ENCODE measurements at places on chromosomes 2 and 18.

- DNase-seq, result no peak
Measured at GRCh38 chr18:5772306-5773105, 122.8 kb downstream of the TMEM200C start.

DNA sequence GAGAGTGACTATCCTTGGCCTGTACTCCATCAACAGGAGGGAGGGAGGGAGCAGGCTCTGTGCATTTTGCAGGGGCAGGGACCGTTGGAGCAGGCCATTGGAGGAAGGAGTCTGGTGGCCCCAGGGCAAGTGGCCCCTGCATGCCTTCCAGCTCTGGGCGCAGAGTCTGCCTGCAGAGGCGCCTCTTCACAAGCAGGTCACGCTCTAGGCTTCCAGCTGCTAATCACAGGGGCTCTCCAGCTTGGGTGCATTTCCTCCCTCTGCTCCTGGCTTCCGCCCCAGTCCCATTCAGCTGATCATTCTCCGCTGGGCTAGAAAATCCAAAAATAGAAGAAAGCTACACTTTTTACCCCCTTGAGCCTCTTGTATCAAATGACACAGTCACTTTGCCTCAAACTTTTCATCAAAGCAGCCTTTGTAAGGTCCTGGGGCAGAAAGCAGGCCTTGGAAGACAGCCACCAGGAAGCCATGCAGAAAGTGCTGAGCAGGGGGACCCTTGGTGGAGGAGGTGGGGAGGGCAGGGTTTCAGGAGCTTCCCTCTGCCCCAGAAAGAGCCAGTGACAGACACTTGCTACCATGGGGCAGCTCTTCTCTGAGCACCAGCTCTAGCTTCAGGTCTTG, 11.3 kb downstream of the TMEM247 start:
- no peak for DNase-seq

DNA sequence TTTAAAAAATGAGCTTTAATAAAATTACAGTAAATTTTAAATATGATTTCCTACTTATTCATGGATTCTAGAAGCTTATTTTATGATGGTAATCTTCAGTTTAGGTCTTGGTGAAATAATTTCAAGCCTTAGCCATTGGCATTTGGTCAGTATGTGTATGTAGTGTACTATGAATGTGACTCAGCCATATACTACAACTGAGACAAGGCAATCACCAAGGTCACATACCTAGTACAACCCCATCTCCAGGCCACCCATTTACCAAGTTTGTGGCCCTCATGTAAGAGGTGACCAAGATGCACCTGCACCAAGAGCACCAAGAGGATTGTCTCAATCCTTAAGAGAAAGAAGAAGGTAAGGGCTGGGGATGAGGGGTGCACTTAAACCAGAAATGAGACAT, 54.8 kb upstream of the FRZB start:
- no peak for DNase-seq

GRCh38 chr18:41410006-41410405, 545.0 kb upstream of the PIK3C3 start:
- no peak for DNase-seq

DNA sequence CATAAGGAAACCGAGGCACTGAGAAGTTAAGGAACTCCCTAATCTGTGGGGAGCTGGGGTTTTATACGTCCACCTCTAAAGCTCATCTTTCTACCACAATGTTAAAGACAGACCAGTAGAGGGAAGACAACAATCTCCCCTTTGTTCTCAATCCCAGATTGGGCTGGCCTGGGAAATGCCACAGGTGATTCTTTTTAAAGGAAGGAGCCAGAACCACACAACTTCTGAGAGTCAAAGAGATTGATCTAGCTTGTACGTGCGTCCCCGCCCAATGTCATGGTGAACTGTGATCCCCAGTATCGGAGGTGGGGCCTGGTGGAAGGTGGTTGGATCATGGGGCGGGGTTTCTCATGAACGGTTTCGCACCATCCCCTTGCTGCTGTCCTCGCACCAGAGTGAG, 81.8 kb upstream of the LCLAT1 start:
- no peak for DNase-seq

DNA sequence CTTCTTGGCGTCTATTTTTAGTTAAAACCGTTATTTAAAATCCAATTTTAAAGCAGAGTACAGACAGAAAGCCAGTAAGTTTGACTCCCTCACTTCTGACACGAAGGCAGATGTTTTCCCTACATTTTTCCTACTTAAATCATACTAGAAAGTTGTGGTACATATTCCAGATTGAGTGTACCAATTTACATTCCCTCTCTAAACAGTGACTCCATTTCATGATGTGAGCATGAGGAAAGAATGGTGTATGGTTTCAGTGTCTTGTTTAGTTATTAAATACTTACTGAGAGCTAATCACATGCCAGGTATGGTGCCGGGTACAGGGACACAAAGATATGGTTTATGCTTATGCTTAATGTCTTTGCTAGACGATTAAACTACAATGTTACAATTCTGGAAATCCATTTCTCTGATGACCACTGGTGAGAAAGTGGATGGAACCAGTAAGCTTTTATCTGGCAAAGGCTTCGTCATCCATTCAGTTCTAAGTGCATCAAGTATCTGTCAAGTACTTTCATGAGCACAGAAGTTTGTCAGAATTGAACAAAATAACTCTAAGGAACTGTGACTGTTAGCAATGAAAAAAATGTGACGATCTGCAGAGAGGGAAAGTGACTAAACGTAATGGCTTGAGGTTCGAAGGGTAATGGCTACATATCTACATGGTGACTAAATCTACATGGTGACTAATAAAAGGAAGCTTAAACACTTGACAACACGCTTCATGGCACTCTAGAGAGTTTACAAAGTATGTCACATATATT, 25.7 kb downstream of the MAP4K3 start:
- no peak for DNase-seq

- no peak for DNase-seq
Measured at GRCh38 chr2:40741532-40741931, 289.6 kb upstream of the SLC8A1 start.

- no peak for DNase-seq
Measured at GRCh38 chr2:155157065-155157464, 458.6 kb downstream of the KCNJ3 start.

DNA sequence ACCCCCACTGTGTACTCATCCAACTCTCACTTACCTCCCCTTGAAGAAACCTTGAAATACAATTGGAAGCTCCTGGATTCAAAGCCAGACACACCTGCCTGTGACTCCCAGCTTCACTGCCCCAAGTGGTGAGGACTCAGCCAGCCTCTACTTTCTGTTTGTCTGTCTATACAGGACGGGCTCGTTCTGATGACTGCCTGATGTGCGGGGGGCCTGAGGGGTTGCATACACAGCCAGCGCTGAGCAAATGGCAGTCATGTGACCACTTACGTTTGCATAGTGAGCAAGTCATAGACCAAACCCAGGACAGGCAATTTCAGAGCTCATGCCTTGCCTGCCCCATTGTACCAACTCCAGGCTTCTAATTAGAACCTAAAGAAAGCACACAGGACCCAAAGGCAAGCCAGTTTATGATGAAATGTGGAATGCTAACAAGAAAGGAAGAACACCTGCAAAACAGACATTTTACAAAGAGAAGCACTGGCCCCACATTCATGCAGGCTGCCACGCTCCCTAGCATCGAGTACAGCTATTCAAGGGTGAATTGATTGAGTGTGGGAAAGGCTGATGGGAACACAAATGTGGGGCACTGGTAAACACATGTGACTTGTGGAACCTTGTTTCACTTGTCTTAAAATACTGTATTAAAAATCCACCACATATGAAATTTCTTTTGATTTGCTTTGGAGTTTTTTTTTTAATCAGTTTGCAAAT, 137.8 kb downstream of the LNPK start:
- DNase-seq, result no peak

GRCh38 chr18:11872479-11873136, 21.4 kb downstream of the CHMP1B start:
- DNase-seq, result no peak

GRCh38 chr2:109467701-109468100, 146.1 kb downstream of the SEPTIN10 start:
- no peak for DNase-seq

DNA sequence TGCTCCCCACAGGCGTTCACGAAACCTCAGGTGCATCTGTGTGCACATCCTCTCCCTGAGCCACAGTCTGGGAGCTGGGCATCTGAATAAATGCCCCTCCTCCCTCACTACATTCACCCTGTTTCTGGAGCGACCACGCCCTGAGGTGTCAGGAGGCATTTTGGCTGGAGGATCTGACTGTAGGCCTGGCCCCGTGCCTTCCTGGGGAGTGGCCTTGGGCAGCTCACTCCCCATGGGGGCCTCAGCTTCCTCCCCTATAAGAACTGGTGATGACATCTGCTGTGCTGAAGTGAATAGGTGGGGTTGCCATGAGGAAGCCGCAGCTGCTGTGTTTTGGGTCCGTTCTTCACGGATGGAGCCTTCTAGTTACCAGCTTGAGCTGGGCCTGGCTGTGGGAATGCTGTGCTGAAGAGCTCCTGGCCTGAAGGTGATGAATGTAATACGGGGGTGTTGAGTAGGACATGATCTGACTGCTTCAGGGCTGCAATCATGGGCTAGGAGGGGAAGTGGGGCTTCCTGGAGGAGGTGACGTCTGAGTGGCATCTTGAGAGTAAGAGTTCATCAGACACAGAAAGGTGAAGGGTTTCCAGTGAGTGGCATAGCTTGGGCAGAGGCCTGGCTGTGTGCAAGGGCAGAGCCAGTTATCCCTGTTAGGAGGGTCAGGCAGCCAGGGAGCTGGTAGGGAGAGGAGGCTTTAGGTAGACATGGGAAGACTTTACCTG, 58.2 kb downstream of the GLI2 start:
- DNase-seq, result no peak

DNA sequence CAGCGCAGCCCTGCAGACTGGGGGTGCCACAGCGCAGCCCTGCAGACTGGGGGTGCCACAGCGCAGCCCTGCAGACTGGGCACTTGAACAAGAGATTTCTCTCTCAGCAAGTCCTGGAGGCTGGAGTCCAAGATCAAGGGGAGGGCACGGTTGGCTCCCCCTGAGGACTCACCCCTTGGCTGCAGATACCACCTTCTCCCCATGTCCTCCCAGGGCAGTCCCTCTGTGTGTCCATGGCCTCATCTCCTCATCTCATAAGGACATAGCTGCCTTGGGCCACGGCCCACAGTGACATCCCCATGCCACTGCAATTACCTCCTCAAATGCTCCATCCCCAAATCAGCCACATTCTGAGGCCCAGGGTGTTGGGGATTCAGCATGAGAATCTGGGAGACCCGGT, 98.2 kb downstream of the TPO start:
- DNase-seq, result no peak

- peak; percentile 34 for DNase-seq
Measured at GRCh38 chr2:230828272-230828961, 36.3 kb upstream of the ITM2C start.

GRCh38 chr2:168155046-168155445, 92.3 kb downstream of the STK39 start:
- no peak for DNase-seq

DNA sequence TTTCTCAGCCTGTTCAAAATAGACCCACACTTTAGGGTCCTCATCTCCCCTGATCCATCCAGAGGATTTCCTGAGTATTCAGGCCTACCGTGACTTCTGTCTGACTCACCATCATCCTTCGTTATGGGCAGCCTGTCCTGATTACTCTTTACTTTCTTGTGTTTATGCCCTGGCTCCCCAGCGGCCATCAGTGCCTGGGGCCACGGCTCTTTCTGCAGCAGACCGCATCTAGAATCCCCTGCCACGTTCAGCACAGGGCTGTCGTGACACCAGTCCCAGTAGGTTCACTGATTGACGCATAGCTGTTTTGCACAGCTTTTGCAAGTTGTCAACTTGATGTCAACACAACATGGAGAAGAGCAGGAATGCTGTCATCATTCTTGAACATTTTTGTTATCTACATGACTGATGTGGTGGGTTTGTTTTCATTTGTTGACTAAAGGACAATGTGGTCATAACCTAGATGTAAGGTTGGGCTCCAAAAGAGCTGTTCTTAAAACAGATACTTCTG, 225.6 kb downstream of the HAUS1 start:
- DNase-seq, result no peak

- no peak for DNase-seq
Measured at GRCh38 chr18:10923141-10923540, 226.2 kb downstream of the PIEZO2 start.

DNA sequence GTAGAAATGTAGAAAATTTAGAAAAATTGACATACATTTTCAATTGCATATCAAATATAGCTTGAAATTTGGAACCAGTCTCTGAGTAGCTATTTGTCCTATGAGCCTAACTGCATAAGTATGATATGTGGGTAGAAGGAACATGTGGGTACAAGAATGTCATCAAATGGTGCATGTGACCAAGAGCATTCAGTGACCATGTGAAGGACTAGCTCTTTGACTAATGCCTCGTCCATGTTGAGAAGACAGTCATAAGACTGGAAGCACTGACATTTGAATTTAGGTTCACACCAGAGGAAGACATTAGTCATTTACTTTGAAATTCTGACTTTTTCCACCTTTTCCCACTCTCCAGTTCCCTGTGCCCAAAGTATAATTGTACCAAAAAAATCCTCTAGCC, 12.6 kb downstream of the MRPL44 start:
- no peak for DNase-seq

- no peak for DNase-seq
Measured at GRCh38 chr2:109637749-109638570, 23.8 kb downstream of the SOWAHC start.

- DNase-seq, result no peak
Measured at GRCh38 chr2:229408356-229408755, 137.3 kb upstream of the PID1 start.

GRCh38 chr2:203623661-203624060, 82.8 kb upstream of the CD28 start:
- no peak for DNase-seq

- DNase-seq, result no peak
Measured at GRCh38 chr2:64754570-64754969, 100.9 kb upstream of the SERTAD2 start.

DNA sequence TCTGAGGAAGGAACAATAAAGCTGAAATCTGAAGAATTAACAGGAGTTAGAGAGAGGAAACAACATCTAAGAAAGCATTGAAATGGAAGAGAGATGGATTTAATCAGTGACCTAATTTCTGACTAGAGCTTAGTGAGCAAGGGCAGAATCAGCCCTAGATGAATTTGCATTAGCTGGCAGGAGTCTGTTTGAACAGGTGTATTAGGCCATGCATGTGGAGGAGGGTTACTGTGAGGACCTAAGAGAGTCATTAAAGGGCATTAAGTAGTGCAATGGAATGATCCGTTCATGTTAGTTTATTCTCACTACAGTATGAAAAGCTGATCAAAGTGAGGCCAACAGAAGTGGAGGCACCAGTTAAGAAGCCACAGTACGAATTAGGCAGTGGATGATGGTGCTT, 285.3 kb downstream of the GRB14 start:
- no peak for DNase-seq

DNA sequence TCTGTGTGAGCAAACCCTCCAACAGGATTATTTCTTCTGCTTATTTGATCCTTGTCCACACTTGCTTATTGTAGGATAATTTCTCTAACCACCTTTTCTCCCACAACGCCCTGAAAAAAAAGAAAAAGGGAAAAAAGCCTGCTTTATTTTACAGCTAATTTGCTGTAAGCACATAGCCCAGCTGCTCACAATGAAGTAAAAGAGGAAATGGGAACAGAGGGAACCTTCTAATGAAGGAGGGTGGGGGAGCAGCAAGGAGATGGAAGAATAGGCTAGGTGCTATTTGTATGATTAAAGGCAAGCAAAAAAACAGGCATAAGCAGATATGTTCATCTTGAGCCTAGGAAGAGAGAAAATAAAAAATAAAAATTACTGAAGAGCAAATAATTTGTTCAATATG, 331.6 kb downstream of the TXNL1 start:
- no peak for DNase-seq

- no peak for DNase-seq
Measured at GRCh38 chr2:46963941-46964673, 48.5 kb upstream of the MCFD2 start.

- peak; percentile 51 for DNase-seq
Measured at GRCh38 chr2:64807417-64807816, 153.7 kb upstream of the SERTAD2 start.

Measured in activated CD4-positive, alpha-beta T cell treated with anti-CD3 and anti-CD28 coated beads, Interleukin-2, amount 50 U/mL, for 48 hours (primary cell).